ENCODE measurements at places on chromosomes 3 and 15.

- no peak for DNase-seq
Observed at GRCh38 chr3:72887343-72887704, 522 bp upstream of the GXYLT2 start.

DNA sequence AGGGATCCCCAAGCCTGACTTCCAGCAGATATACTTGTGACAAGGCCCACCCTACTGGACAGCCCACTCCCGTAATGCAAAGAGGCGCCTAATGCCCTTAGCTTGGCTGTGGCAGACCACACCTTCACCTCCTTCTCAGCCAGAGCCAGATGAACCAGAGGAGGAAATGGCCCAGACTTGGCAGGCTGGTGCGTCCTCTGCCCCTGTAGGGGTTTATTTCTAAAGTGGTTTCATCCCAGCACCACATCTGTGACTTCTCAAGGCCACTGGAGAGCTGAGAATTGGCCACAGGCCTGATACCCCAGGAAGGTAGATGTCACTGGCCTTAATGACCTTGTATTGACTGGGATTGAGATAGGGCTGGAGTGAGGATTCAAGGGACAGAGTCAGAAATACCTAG is 29.5 kb downstream of the BOC start:
- DNase-seq = no peak

- DNase-seq = no peak
Observed at GRCh38 chr3:155308831-155309230, 15.3 kb upstream of the STRIT1 start.

- DNase-seq = no peak
Observed at GRCh38 chr15:63933522-63933921, 99.8 kb upstream of the HERC1 start.

- DNase-seq = no peak
Observed at GRCh38 chr3:17028363-17028762, 143.6 kb downstream of the PLCL2 start.

DNA sequence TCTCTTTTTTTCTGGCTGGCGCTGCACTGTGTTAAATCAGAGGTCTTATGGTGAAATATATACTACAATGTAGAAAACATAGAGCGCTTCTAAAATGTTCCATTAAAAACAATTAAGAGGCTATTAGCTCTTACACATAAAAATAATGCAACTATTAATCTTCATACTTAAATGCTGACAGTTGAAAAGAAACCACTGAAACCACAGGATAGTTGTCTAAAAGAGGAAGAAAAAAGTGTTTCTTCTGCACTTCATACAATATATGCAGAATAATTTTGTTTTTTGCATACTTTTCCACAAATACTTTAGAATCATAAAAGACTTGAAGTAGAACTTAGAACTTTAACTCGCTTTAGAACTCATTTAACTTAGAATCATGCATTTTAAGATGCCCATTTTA is 170.5 kb downstream of the PYDC2 start:
- DNase-seq = no peak

DNA sequence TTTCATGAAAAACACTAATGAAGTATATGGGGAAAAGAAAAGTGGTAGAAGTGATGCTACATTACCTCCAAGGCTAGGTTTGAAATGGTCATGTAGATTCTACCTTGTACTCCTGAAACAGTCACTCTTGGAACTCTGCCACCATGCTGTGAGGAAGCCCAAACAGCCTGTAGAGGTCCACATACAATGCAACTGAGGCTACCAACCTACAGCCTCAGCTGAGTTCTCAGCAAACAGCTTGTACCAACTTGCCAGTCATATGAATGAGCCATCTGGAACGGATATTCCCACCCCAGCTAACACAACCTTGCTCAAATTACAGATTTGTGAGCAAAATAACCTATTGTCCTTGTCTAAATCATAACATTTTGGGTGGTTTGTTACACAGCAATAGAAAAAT is 193.5 kb downstream of the ULK4 start:
- DNase-seq = no peak

DNA sequence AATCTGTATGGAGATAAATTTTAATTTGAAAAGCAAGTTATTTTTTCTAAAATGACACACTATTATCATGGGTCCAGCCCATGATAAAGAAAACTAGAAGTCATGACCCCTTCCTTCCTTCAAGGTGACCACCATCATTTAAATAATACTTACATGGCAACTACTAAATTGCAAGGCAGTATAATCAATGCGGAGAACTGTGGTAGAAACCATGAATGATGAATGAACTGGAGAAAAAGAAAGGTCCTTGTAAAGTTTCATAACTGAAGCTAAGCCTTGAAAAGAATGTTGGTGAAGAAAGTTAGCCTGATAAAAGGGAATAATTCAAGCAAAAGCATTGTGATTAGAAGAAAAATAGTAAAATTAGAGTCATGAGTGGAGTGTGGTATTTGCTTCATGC is 222.9 kb upstream of the TBC1D5 start:
- no peak for DNase-seq

GRCh38 chr3:29281344-29282241 is 722 bp downstream of the RBMS3 start:
- no peak for DNase-seq

DNA sequence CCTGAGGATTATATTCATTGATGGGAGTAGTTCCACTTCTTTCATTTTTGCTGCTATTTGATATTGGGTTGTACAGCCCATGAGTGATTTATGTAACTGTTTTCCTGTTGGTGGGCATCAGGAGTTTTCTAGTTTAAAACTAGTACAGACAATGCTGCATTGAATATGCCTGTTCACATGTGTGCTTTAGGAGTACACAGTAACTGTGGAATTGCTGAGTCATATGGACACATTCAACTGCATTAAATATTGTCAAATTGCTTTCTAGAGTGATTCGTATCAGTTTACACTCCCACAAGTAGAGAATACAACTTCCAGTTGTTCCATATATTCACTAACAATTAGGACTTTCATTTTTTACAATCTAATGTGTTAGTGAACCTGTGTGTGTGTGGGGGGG is 59.8 kb upstream of the THSD4 start:
- DNase-seq = no peak

DNA sequence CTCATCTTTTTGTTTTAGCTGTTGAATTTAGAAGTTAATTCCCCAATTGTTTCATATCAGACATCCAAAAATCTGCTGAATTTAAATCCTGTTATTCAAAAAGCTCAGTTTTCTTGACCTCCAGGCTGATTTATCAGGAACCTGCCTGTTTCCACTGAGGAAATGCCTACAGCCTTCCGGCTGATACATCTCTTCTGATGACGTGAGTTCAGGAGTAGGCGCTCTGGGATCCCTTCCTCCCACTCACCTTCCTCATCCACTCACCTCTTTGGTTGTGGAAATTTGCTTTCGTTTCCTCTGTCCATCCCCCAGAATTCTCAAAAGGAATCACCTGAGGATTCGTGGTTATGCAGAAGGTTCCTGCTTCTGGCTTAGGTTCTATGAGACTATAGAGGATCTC is 55.4 kb upstream of the ALDH1A3 start:
- DNase-seq = no peak

DNA sequence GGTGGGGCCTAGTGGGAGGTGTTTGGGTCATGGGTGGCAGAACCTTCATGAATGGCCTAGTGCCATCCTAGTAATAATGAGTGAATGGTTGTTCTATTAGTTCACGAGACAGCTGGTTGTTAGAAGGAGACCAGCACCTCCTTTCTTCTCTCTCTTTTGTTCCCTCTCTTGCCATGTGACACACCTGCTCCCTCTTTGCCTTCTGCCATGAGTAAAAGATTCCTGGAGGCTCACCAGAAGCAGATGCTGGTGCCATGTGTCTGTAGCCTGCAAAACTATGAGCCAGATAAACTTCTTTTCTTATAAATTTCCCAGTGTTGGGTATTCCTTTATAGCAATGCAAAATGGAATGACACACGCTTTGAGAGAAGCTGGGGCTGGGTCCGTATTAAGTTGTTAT is 89.0 kb upstream of the SLC4A7 start:
- no peak for DNase-seq

- no peak for DNase-seq
Observed at GRCh38 chr3:16896820-16897219, 12.1 kb downstream of the PLCL2 start.

DNA sequence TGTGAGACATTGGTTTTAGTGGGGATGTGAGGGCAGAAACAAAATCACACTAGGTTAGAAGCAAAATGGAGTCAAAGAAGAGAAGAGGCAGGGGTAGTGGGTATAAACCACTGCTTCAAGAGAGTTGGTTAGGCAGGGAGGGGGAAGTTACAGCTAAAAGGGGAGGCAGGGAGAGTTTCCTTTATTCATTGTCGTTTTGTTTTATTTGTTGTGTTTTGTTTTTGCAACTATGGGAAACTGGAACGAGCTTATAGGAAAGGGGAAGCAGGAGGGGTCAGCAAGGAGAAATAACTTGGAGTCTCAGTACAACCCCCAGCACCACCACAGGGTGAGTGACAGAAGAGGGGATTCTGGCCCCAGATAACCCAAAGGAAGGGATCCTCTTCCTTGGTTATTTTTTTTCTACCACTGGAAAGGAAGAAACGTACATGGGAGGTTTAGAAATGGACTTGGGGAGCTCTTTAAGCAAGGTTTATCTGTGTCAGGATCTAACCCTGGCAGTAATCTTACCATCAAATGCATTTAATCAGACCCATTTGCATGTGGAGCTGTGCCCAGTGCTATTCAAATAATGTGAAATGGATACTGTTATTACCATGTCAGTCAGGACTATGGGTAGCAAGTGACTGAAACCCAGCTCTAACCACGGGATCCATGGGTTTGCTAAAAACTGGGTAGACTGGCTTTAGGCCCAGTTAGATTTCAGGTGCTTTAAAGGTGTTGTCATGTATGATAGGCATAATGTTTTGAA is 68.7 kb downstream of the CCNL1 start:
- no peak for DNase-seq

- DNase-seq = no peak
Observed at GRCh38 chr15:68376447-68377060, 55.4 kb downstream of the ITGA11 start.

GRCh38 chr3:14144423-14145075 is 19.7 kb downstream of the TMEM43 start:
- DNase-seq = peak; percentile 99

GRCh38 chr15:90465140-90465929 is 64.4 kb upstream of the CRTC3 start:
- DNase-seq = no peak

DNA sequence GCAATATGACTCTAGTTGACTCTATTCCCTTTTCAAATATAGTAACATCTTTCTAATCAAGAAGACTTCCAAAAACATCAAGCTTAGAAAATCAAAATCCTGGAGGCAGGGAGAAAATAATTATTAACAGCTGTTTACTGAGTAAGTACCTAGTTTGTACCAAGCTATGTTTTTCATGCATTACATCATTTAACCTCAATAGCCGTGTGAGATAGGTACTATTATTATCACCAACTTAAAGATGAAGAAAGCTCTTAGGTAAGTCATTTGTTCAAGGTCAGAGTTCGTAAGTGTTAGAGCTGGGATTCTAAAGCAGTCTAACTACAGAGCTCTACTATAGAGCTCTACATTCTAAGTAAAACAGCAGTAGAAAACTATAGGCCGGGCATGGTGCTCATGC is 41.6 kb downstream of the GSK3B start:
- peak; percentile 12 for DNase-seq

DNA sequence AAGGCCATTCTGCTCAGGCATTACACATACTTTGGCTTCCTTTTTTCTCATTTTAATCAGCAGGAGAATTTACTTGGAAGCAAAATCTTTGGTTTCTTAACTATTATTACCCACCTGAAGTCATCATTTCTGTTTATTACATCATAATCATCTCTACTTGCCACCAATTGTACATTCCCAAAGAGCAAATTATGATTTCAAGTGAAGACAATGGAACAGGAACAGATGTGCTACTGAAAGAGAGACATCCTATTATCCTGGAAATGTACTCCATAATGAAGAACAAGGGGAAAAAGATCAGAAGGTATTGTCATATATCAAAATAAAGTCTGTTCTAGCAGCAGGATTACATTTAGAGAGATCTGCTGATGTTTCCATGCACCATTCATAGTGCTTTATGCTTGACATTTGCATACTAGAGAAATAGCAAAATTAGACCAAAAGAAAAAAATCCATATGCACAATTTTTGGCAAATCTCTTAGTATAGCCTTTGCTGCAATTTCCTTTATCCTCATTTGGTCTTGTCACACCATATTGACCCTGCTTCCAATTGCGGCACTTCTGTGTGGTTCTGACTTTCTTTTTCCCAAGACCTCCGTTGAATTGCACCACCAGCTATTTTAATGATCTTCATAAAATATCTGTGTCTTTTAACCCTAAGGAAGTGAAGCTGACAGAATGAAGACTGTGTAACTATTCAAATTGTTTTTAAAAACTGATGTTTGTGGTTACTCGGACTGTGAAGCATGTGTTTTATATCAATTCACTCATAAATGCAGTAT is 683.8 kb downstream of the ZNF385D start:
- no peak for DNase-seq

DNA sequence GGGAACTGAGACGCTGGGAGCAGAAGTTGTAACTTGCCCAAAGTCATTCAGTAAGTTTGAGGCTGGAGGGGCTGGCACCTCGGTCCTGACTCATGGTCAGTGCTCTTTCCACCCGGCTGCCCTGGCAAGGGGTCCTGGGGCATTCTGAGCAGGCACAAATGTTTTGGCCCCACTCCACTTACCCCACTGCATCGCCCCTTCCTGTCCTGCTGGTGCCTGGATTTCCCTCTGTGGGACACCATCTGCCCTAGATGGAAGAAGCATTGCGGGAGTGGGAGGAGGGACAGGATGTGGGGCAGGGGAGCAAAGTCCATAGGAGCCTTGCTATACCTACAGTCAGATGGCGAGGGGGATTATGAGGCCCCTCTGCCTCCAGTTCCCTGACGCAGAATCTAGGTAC is 4.5 kb downstream of the CORO2B start:
- DNase-seq = no peak

DNA sequence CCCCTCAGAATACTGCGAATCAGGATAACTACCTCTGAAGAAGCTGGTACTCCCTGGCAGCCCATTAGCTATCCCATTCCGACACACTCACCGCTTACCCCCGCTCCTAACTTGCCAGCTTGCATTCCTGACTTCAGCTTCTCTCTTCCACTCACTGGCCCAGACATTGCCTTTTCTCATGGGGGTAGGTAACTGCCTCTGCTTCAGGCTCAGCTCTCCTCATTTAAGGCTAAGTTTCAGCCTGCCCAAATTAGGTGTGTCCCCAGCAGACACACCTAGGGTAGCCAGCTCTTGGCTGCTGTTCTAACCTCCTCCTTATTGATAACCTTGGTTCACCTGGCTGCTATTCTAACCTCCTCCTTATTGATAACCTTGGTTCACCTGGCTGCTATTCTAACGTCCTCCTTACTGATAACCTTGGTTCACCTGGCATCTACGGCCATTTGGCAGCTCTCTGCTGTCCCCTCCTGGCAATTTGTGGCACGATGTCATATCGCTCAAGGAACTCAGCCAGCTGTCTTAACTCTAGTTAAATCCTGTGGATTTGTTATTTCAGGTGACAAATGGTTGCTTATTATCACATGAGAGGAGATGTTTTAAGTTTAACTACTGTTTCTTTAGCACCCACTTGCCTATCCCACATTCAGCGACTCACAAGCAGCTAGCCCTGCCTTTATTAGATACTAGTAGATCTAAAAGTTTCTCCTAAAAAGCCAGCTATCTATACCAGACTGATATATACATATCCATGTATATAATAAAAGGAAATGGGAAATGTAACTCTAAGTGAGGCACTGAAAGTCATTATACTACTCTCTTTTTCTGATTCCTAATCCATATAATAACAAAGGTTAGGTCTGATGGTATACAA is 106.5 kb upstream of the ACP3 start:
- DNase-seq = no peak

Data from AG09319 (cell line).